ENCODE measurements at places on chromosomes 13 and 19.

GRCh38 chr19:2511991-2512390 lies 36.1 kb downstream of the GADD45B start:
- DNase-seq = no peak

DNA sequence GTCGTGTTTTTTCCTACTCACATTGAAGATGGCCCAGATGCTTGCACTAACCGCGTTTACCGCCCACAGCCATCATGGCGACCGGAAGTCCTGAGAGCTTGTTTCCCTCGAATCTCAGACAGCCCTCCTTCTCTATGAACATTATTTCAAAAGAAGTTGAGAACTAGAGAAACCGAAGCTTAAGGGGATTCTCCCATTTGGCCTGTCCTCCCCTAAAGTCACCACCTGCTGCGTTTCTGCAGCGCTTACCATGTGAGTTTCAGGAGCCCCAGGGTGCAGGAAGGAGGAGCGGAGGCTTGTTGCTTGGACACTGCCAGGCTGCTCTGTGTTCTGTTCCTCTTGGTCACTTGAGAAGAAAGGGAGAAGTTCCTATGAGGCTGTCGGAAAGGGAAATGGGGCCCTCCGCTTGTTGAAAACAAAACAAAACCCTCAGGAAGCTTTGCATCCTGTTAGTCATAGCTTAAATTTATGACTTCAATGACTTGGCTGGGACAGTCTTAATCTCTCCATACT lies 6.2 kb downstream of the CARD8 start:
- no peak for DNase-seq

- DNase-seq = no peak
Measured at GRCh38 chr13:88217372-88217771, 546.2 kb downstream of the SLITRK5 start.

DNA sequence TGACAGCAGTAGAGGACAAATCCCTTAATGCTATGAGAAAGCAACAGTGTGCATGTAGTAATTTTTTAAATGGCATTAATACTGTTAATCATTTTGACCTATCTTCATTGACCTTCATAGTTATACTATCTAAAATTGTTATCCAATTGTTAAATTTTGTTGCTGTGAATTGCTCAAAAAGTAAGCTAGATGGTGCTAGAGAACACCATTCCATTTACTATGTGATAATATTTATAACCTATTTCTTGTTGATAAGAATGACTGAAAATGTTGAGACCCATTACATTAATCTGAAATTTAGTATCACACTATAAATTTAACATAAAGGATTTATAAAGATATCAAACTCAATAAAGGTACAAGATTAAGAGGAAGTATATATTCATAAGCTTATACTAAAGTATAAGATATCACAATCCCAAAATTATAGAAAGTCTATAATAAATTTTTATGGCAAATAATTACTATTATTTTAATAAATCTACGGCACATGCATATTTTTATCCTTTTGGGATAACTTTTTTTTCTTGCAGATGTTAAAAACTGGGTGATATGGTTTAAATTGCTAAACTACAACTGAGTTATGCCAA lies 1573.3 kb downstream of the PCDH9 start:
- DNase-seq = no peak

GRCh38 chr13:99395436-99395835 lies 88.2 kb upstream of the GPR183 start:
- no peak for DNase-seq

DNA sequence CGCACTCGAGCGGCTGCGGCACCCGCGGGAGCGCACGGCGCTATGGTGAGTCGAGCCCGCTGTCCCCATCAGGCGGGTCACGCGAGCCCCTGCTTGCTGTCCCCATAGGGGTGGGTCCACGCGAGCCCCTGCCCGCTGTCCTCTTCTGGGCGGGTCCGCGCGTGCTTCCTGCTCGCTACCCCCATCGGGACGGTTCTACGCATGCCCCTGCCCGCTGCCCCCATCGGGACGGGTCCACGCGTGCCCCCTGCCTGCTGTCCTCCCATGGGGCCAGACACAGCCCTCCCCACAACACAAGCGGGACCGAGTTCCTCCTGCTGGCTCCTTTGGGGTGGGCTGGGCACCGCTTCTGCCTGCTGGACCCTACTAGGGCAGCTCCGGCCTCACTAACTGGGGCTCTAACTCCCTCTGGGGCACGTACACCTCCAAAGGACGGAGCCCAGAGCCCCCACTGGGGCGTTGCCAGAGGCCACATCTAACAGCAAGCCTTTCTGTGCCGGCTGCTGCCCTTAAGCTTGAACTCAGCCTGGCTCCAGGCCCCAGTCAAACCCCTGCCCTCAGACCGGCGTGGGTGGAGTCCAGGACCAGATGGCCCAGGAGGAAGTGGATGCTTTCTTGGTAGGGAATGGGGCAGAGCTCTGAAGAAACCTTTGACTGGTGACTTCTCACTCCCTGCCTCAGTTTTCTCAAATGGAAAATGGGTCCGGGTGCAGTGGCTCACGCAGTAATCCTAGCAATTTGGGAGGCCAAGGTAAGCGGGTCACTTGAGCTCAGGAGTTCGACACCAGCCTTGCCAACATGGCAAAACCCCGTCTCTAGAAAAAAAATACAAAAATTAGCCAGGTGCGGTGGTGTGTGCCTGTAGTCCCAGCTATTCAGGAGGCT lies 722 bp downstream of the COLGALT1 start:
- DNase-seq = no peak

GRCh38 chr13:41837629-41838028 lies 123.3 kb downstream of the VWA8 start:
- no peak for DNase-seq

- DNase-seq = no peak
Measured at GRCh38 chr19:30444253-30444671, 72.1 kb downstream of the ZNF536 start.

GRCh38 chr13:91295712-91296410 lies 51.6 kb upstream of the MIR17HG start:
- DNase-seq = no peak

- no peak for DNase-seq
Measured at GRCh38 chr13:98962901-98963590, 14.8 kb downstream of the DOCK9 start.

- no peak for DNase-seq
Measured at GRCh38 chr13:100297413-100297812, 208.5 kb downstream of the PCCA start.

DNA sequence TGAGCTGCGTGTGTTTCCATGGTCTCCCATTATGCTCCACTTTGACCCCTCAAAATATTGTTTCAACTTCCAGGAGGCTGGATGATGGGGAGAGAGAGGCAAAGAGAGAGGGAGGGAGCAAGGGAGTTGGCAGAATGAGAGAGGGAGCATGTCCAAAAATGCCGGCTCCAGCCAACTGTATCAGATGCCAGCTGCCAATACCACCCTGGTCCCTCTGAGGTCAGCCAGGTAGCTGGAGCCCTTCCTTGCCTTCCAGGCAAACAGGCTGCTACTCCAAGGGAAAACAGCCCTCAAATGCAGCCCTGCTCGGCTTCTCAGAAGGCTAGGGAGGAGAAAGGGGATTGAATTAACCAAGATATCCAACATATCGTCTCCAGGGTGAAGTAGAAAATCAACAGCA lies 440.0 kb downstream of the TSHZ3 start:
- DNase-seq = no peak

- DNase-seq = no peak
Measured at GRCh38 chr13:99355267-99356011, 48.2 kb upstream of the GPR183 start.

DNA sequence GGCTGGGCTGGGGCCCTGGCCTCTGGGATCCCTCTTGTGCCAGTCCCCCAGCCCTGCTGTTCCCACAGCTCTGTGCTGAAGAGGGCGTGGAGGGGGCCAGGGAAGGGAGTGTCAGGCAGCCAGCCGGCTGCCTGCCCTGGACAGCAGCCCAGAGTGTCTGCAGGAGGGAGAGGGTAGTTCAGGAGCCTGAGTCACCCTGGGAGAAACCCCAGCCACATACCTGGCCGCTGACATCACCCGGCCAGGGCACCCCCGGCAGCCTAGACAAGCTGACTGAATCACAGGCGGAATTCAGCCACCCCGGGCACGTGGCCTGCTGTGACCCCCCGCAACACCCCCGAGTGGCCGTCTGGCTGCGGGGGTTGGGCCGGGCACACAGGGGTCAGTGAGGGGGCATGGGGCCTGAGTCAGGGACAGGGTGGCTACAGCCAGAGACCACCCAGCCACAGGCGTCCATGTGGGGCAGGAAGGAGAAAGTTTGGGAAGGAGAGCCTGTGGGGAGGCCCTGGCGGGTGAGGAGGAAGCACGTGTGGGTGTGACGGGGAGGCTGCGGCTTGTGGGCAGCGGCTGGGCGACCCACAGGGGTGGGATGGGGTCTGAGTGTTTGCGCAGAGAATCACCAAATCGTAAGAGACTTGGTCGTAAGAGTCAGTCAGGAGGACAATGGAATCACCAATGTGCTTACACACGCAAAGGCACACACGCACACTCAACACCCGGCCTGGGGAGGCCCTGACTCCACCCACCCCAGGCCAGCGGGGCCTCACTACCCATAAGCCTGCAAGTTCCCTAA lies 11.9 kb upstream of the FOSB start:
- DNase-seq = no peak

DNA sequence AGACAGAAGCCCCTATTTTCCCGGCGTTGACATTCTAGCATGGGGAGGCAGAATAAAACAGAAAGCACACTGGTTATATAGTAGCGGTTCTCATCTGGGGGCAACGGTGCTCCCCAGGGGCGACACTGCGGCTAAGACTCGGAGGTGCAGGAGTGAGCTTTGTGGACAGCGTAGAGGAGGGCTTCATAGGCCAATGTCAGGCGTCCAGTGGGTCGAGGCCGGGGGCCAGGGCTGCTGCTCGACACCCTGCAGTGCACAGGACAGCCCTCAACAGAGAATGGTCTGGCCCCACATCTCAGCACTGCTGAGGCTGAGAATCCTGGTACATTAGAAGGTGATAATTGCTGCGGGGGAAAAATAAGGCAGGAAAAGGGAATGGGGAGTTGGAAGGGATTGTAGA lies 1.5 kb downstream of the ZNF628 start:
- DNase-seq = no peak

- no peak for DNase-seq
Measured at GRCh38 chr13:91151921-91152320, 195.6 kb upstream of the MIR17HG start.

DNA sequence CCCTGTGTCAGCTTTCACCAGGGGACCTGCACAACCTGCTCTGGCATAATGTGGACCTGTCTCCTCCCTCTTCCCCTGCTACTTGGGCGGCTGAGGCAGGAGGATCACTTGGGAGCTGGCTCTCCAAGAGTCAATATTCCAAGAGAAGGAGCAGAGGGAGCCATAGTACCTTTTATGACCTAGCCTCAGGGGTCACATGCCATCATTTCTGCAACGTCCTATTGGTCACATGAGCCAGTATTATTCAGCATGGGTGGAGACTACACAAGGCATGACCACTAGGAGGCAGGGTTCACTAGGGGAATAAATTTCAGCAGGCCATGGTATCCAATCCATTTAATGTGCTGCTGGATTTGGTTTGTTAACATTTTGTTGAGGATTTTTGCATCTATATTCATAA lies 12.0 kb upstream of the SHFL start:
- DNase-seq = no peak

GRCh38 chr13:61258185-61258584 lies 157.5 kb downstream of the PCDH20 start:
- DNase-seq = no peak

GRCh38 chr13:54511366-54511765 lies 1482.8 kb downstream of the OLFM4 start:
- no peak for DNase-seq

DNA sequence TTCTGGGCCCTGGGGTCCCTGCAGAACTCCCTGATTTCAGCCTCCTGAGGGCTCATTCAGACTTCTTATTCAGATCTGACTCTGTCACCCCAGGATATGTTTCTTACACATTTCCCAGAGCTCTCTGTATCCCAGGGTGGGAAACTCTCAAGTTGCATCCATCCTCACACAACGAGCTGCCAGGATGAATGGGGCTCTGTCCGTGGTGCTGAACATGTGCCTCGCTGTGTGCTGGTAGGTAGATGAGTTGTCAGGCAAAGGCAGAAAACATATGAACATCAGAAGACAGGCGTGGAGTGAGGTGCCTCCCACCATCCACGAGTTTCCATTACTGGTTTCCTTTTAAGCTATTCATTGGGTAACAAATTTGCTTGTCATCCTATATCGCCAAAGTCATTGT lies 11.4 kb upstream of the IGFL1 start:
- DNase-seq = no peak

- DNase-seq = no peak
Measured at GRCh38 chr13:79711631-79712030, 230.7 kb downstream of the NDFIP2 start.

GRCh38 chr13:28531077-28531844 lies 36.3 kb upstream of the FLT1 start:
- DNase-seq = no peak

GRCh38 chr19:18253716-18254115 lies 20.5 kb downstream of the IQCN start:
- no peak for DNase-seq

DNA sequence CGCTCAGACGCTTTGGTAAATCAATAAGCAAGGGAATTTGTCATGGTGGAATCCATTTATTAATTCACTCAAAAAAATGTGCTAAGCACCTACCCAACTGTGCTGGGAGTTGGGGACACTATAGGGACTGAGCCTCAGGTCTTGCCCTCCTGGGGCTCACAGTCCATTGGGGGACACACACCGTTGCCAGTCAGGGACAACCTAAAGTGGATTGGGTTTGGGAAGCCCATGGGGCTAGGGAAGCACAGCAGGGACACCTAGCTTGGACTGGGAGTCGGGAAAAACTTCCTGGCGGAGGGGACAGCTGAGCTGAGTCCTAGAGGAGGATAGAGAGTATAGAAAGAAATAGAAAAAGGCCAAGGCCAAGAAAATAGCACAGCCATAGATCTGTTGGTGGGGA lies 8.5 kb downstream of the FOSB start:
- DNase-seq = no peak

DNA sequence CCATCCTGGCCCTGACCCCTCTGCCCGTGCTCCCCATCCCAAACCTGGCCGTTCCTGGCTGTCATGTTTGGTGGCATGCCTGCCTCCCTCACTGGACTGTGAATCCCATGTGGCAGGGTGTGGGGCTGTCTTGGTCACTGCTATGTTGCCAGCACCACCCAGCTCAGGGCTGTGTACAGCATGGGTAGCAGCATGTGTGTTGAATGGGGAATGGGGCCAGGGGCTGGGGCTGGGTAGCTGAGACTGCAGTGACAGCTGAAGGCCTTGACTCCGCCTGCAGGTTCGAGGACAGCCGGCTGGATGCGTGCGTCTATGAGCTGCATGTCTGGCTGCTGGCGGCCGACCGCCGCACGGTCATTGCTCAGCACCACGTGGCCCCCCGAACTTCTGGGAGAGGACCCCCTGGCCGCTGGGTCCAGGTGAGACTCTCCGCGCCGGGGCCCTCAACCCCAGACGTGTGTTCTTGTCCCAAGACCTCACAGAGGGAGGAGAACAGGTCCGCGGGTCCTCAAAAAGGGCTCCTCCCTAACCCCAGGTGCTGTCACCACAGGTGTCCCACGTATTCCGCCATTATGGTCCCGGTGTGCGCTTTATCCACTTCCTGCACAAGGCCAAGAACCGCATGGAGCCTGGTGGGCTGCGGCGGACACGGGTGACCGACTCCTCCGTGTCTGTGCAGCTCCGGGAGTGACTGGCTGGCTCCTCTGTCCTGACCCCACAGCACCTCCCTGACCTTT lies 3.5 kb downstream of the NCCRP1 start:
- DNase-seq = no peak

Data from D721Med (cell line).